ENCODE measurements at places on chromosomes 13 and 19. TPM values are rescaled to one million over a fixed set of nuclear protein-coding genes. Genes with fewer than 3 reads are reported as not detected.

GRIN3B gene
- total RNA-seq: 4.2 TPM

SYDE1 gene
- total RNA-seq: 25.8 TPM

FRY gene
- total RNA-seq: 50.0 TPM

TBXA2R gene
- total RNA-seq: 1.7 TPM

LGALS14 gene
- not detected for total RNA-seq

SLITRK6 gene
- not detected for total RNA-seq

NCR1 gene
- not detected for total RNA-seq
